Left ventricle myocardium inferior (tissue), 1 donor: ENCODE measurements at places on chromosomes 6 and 20.

GRCh38 chr20:40748182-40748581, 59.1 kb upstream of the MAFB start:
- no peak for DNase-seq

GRCh38 chr6:13116155-13116554, 212.2 kb downstream of the TBC1D7 start:
- DNase-seq, result no peak

DNA sequence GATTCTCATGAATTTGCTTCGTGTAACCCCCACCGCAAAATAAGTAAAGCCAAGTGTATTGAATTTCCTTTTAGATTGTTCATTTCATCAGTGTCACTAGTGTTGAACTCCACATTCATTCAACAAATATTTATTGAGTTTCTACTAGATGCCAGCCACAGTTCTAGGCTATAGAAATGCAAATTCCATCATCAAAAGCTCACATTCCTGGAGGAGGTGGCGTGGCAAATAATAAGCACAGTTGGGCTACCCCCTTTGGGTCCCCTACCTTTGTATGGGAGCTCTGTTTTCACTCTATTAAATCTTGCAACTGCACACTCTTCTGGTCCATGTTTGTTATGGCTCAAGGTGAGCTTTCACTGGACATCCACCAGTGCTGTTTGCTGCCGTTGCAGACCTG, 12.7 kb upstream of the ME1 start:
- no peak for DNase-seq

- no peak for DNase-seq
Measured at GRCh38 chr6:54094293-54094692, 16.9 kb upstream of the MLIP start.

GRCh38 chr6:31776989-31777666, at the start of gene VWA7:
Gene VWA7 (minus strand): TSS chr6:31777328. CDS start chr6:31776779, 549 bp downstream.
- peak; percentile 68 for DNase-seq

GRCh38 chr20:3454831-3455230, 16.0 kb upstream of the ATRN start:
- no peak for DNase-seq

GRCh38 chr6:41523915-41524633, 22.1 kb upstream of the FOXP4 start:
- DNase-seq, result no peak

GRCh38 chr6:168576388-168576787, 135.4 kb downstream of the SMOC2 start:
- DNase-seq, result no peak

GRCh38 chr6:155578251-155578650, 122.6 kb upstream of the NOX3 start:
- no peak for DNase-seq

DNA sequence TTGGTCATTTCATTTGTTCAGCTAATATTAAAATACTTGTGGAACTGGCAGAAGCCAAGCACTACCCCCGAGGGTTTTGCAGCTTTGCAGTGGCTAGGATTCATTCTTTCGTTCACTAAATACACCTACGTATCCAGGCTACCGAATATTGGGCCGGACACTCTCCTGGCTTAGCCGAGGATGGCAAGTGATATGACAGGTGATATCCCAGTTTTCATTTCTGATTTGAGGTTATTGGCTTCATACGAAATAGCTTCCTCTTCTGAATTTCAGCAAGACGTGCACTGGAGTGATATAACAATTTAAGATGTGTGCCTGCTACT, 536 bp upstream of the MTFR2 start:
- DNase-seq, result no peak

GRCh38 chr6:17178754-17179529, 77.1 kb downstream of the STMND1 start:
- no peak for DNase-seq

DNA sequence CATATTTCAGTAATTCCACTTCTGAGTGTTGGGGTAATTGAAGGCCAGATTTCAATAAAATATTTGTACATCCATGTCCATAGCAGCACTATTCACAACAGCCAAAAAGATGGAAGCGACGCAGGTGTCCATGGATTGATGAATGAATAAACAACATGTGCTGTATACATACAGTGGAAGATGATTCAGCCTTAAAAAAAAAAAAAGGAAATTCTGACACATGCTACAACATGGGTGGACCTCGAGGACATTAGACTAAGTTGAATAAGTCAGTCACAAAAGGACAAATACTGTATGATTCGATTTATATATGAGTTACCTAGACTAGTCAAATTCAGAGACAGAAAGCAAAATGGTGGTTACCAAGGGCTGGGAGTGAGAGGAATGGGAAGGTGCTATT, 57.2 kb downstream of the TRAM2 start:
- DNase-seq, result no peak

DNA sequence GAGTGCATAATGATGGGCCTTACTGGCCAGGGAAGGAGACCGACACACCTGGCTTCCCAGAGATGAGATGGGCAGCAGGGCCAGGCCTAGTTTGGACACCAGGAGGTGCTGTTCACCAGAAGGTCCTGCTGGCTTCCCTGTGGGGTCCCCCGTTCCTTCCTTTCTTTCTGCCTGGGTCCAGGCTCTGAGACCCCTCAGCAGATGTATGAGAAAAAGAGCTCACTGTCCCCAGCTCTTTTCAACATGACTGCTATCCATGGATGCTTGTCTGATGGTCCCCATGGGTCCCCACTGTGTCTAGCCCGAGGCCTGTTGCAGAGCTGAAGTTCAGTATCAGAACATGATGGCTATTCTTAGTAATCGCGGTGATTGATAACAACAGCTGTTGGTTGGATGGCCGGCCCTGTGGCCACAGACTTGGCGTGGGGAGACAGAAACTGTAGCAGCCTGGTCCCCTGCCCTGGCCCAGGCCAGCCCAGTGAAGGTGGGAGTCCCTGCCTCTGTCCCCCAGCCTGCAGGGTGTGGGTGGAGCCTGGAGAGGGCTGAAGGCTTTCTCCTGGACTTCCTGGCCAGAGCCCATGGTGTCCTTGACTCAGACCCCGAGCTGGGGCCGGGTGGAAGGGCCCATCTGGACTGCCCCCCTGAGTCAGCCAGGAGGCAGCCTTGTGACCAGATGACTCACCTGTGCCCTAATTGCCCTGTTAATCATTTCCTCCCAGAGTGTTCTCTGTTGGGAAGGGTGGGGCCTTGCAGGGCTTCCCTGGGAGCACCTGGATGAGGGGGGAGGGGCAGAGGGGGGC, 9.9 kb upstream of the BAK1 start:
- no peak for DNase-seq

- no peak for DNase-seq
Measured at GRCh38 chr6:145632971-145633370, 102.3 kb downstream of the EPM2A start.

DNA sequence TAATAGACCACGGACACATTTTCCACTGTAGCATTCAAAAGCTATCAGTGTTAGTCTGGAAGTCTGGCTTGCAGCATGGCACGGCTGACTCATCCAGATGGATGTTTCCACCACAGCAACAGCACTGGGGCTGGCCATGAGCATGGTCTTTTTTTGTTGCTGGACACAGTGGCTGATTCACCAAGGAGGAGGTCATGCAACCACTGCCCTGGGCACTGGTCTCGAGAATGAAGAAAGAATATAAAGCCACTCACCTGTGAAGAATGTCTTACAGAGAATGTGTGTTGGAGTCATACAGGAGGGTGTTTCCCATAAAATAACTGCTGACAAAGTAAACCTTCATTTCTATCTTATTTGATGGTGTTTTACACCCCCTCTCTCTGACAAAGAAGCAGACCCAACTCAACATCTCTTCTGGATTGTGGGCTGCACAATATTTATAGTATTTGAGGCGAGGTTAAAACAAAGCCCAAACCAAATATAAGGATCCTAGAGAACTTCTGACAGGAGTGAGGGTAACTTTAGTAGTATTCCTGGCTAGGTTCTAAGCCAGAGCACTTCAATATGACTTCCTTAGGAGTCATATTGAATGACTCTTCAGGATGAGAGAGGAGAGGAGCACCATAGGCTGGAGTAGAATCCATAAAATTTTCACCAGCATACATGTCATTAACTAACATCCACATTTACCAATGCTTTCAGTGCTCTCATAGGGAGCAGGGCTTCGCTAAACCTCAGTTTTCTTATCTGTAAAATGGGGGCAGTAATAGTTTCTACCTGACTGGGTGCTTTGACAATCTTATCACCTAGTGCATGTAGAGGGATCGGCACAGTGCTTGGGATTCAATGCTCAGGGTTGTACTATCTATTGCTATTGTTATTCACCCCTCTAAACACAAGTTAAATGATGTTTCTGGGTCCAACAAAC, 121.4 kb downstream of the KIF13A start:
- peak; percentile 58 for DNase-seq

GRCh38 chr6:138404666-138405337, 779 bp downstream of the HEBP2 start:
- DNase-seq, result peak; percentile 29

GRCh38 chr6:98846021-98846380, 11.6 kb downstream of the POU3F2 start:
- DNase-seq, result no peak

- DNase-seq, result no peak
Measured at GRCh38 chr6:111057074-111057752, 30.1 kb upstream of the SLC16A10 start.

- no peak for DNase-seq
Measured at GRCh38 chr6:170512249-170512648, 40.9 kb downstream of the PSMB1 start.

DNA sequence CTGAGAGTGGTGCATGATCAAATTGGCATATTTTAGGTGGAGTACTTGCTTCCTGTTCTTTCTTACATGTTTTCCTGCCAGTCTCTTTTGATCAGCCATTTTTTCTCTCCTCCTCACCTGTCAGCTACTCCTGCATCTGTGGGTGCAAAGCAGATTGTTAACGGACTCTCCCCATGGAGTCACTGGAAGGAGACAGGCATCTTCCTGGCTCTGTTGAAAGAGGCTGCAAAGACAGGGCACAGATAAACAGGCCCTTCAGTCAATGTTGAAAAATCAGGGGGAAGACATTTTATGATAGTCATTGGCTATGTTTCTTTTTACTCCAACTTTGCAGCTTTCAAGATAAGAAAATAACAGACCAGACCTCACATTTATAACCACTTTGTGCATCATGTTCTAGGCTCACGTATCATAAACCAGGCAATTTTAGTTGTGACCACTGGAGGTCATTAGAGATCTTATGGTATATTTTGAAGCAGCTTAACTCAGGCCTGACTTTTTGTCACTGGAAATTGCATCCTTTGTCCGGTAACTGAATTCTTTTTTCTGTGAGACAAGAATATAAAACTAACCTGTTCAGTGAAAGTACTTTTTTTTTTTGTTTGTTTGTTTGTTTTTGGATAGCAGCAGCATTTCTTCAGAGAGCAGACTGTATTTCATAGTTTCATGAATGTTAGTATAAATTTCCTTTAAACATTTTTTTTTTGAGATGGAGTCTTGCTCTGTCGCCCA, 20.1 kb downstream of the ECT2L start:
- no peak for DNase-seq

- DNase-seq, result no peak
Measured at GRCh38 chr20:38032585-38033329, 499 bp downstream of the TTI1 start.

DNA sequence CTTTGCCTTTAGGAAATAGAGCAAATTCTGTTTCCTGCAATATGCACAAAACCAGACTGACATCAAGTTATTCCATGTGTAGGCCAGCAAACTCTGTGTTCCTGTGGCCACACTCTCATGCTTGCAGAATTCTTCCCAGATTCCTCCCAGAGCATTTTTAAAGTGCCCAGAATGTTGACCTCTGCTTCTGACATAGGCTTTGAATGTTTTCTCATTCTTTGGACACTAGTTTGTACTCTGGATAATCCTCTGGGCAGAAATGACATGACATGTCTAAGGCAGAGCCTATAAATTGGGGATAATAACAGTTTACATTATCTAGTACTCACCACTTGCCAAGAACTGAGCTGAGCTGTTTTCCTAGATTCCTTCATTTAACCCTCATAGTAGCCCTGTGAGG, 9.2 kb upstream of the EFHC1 start:
- DNase-seq, result no peak

DNA sequence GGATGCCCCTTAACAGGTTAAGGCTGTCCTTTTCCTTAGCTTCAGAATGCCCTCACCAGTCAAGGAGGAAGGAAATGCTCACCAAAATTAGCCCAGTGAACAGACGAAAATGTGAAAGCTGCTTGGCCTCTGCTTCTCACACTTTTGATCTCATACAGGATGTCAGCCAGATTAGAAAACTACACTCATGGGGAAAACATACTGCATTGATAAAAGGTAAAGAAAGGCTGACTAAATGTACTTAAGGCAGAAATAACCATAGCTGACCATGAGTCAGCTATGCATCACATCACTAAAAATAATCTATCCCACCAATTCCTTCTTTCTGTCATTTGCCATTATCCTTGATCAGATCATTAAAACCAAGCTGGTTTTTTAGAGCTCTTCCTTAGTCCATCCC, 198.4 kb upstream of the TENT5A start:
- DNase-seq, result no peak

- no peak for DNase-seq
Measured at GRCh38 chr6:4781426-4781825, 5.2 kb downstream of the CDYL start.

GRCh38 chr6:158557927-158558326, 2.0 kb upstream of the TMEM181 start:
- DNase-seq, result no peak

- DNase-seq, result no peak
Measured at GRCh38 chr6:71579902-71580301, 291.3 kb downstream of the OGFRL1 start.

- no peak for DNase-seq
Measured at GRCh38 chr6:119036081-119036480, 42.4 kb downstream of the FAM184A start.

GRCh38 chr20:397432-398237, 10.5 kb upstream of the RBCK1 start:
- no peak for DNase-seq

DNA sequence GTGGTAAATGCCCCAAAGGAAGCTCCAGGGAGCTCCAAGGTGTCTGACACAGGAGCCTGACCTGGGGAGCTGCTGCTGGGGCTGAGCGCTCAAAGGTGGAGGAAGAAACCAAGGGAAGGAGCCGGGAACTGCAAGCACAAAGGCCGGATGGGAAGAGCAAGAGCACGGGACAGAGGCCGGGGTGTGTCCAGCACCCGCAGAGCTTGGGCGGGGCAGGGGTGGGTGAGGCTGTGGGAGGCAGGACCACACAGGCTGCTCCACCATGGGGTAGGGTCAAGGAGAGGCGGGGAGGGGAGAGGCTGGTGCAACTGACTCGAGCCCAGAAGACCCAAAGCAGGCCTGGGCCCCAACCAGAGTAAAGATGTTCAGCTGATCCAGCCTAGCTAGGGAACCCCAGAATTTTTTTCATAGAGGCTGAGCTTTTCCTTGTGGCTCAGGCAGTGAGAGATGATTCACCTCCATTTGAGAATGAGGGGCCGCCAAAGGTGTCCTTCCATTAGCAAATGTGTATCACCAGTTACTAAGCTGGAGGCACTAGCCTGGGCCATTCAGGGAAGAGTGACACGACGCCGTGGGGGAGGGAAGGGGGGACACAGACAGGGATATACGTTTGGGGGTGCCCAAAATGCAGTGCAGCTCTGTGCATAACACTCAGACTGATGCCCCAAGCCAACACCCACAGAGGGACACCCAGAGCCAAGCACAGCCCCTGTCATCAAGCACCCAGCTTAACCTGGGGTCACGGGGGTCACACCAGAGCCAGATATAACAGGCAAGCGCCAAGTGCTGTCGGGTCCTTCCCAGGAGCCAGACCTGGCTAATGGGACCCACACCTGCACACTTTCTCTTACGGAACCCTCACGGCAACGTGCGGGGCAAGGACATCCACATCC, 21.3 kb upstream of the TLDC2 start:
- peak; percentile 46 for DNase-seq

- no peak for DNase-seq
Measured at GRCh38 chr20:24782301-24782700, 166.8 kb upstream of the CST7 start.
